ENCODE measurements at places on chromosomes 7 and 10.

- DNase-seq = no peak
These were observed 683 bp downstream of the CHAT start for GRCh38 chr10:49614242-49615198.

DNA sequence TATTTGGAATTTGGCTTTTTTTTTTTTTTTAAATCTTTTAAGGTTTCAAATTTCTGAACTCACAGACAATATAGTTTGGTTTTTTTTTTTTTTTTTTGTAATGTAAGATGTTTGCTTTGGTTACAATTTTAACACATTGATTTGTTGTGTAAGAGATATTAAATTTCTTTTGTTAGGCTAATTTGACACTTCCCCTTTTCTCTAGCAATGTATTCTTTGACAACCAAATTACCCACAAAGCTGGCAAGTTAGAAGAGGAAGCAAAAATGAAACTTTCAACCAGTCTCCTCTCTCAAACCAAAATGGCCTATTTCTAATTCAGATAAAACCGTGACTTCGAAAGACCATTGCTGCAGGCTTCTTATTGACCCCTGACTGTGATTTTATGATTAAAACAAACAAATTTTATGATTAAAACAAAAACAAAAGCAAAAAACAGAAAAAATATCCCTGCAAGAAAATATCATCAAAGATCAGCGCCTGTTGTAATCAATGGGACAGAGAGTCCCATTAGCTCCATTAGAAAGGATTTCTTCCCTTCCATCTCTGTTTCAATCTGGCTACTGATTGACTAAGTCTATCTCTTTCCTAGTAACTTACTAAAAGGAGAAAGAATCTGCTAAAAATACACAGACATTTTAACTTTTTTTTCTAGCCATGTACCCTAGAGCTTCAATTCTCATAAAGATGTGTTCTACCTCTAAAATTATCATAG lies 489.2 kb downstream of the MDFIC start:
- no peak for DNase-seq

GRCh38 chr10:80579849-80580637 lies 42.3 kb downstream of the SH2D4B start:
- DNase-seq = no peak

DNA sequence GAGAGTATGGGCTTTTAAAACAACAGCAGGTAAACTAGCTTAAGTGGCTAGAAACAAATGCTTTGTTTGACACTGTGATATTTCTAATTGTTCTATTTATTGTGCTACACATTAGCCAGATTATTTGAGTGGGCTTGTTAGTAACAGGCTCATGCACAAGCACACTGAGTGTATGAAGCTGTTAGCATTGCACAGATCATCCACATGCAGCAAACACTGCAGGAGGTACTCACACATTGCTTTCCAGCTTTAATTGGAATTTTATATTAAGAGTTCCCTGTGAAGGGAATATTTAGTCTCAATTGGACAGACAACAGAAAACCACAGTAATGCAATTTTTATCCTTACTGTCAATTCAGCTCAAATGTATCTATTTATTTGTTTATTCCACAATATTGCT lies 92.9 kb upstream of the ZNF804B start:
- no peak for DNase-seq

GRCh38 chr10:133405844-133406527 lies 12.0 kb downstream of the MTG1 start:
- DNase-seq = no peak

DNA sequence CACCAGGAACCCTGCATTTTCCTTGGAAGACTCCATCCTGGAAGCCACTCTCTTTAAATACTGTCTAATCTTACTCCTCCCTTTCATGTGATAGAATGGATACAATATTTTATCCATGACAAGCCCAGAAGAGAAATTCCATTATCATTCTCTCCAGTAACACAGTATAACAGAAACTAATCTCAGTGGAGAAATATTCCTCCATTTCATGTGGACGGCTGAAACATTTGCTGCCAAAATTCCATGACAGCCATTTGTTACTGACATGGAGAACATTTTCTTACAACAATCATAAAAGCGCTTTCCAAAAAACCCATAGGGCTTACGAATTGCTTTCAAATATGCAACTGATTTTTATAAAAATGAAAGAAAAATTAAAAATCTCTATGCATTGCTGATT lies 392.8 kb upstream of the KLF6 start:
- DNase-seq = no peak

GRCh38 chr7:2099048-2099957 lies 133.4 kb downstream of the MAD1L1 start:
- no peak for DNase-seq

DNA sequence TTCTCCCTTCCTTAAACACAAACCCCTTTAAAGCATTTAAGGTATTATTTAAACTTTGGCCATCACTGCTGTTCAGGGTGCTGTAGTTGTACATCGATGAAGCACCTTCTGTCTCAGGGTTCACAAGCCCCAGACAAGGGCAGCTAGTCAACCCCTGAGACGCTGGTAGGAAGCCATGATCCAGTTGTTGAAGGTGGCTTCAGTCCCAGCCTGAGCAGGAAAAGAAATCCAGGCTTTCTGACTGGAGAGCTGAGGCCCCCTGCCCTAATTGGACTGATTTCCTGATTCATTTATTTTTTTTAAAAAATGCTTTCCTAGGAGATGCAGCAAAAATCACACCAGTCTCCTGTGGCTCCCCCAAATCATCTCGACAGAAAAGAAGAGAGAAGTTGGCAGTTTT lies 15.8 kb downstream of the CPA1 start:
- no peak for DNase-seq

GRCh38 chr10:130141460-130141859 lies 5.3 kb downstream of the GLRX3 start:
- DNase-seq = no peak

GRCh38 chr7:76191783-76192240 lies 9.9 kb upstream of the SRRM3 start:
- DNase-seq = no peak

DNA sequence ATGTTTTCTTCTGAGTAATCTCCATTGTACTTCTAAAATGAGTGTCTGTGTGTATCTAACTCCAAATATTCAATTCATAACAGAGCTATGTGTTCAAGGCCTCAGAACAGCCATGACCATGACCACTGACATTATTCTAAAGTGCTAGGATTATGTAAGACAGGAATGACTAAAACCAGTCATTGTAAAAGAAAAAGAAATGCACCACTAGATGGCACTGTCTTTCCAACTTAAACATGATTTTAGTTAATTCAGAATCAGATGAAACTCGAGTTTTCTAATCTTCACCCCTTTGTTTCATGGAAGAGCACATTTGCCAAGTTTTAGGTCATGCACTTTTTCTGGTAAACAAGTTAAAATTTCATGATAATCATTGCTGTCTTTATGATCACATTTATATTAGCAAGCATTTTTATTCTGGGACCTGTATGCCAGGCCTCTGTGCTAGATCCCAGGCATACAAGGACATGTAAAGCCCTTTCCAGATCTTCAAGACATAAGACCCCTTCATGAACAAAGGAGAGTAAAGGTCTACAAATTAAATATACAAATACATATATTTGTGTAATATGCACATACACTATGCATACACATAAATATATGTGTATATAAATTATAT lies 26.1 kb upstream of the RSU1 start:
- DNase-seq = no peak

DNA sequence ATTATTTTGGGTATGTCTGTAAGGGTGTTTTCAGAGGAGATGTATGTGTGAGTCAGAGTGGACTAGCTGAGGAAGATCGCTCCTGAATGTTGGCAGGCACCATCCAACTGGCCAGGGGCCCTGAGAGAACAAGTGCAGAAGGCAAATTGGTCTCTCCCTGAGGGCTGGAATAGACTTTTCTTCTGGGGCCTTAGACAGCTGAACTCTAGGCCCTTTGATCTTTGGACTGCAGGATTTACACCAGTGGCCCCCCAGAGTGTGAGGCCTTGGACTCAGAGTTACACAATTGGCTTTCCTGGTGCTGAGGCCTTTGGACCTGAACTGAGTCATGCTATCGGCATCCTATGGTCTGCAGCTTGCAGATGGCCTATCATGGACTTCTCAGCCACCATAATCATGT lies 217.2 kb downstream of the REEP3 start:
- DNase-seq = no peak

- DNase-seq = no peak
These were observed 4.3 kb downstream of the ADCY1 start for GRCh38 chr7:45578467-45578866.

GRCh38 chr7:2787251-2787951 lies 56.7 kb downstream of the GNA12 start:
- no peak for DNase-seq

DNA sequence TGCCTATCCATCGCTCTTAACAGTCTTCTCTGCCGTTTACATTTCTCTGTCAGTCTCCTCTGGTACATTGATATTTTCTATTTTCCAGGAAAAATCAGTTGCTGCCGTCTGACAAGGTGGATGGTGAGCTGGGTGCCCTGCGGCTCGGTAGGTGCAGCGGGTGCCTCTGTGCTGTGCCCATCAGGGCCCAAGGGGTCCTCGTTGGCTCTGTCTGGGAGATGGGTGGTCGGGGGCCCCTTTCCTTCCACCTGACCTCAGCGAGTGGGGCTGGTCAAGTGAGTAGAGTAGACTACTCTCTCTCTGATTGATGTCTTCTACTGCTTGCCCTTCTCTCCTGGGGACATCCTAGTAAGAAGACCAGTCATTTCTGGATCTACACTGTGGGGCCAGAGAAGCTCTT lies 57.4 kb downstream of the MINDY4 start:
- no peak for DNase-seq

DNA sequence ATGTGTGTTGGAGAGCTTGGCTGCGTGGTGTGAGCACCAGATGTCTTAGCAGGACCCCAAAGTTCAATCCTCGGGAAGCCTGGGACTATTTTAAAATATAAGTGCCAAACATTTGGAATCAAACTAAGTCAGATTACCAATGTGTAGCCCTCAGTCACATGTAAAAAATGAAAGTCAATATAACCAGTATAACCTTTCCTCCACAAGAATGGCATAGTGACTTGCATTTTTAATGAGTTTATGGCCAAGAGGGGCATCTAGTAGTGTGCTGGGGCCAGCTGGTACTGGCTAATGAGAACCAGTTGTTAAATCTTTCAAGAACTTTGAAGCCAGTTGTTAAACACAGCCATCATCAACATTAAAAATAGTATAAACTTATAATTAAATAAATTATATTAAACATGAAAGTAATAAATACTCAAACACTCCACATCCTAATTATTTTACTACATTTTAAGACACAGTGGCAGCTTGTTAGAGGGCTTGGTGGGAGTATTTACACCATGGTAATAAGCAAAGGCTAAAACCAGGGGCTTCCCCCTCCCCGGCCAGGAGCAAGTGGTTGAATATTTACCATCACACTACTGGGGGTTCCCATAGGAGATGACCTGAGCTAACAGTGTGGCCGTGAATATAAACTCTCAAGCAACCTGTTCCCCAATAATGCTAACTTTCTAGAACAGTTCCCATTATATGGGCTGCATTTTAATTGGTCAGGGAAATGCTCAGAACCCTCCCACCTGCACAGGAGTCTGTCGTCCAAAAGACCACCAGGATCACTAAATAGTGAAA lies 7.9 kb upstream of the FAM170B start:
- DNase-seq = no peak

- peak; percentile 10 for DNase-seq
These were observed 33.9 kb downstream of the KAZALD1 start for GRCh38 chr10:101095550-101096213.

- no peak for DNase-seq
These were observed 6.1 kb upstream of the STK32C start for GRCh38 chr10:132313865-132314264.

GRCh38 chr7:116734710-116735109 lies 62.7 kb downstream of the MET start:
- no peak for DNase-seq

DNA sequence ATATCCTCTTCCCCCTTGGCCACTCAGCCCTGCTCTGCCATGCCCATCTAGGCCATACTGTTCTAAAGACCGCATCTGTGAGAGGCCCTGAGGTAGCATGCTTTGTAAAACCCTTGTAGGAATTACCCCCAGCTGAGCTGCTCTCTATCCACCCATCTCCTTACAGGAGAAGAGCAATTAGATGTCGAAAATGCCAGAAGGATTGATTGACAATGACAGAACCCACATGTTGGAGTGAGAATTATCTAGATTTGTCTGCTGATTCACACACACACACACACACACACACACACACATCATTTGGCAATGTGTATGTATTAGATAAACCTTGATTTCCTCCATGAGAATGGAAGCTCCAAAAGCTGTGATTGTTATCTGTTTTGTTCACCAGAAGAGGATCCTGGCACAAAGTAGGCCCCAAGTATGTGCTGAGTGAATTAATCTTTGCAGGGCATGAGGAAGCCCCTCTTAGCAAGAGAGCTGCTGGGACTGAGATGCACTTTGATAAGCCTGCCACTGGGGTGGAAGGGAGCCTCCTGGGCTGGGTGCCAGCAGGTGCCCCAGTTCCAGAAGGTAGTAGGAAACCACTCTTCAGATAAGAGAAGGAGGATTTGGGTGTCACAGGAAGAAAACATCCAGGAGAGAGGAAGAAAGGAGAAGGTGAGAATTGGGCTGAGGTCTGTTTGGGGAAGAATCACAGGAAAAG lies 187.5 kb upstream of the ADO start:
- DNase-seq = no peak

GRCh38 chr7:140402178-140402835 lies 1.6 kb upstream of the RAB19 start:
- DNase-seq = no peak

GRCh38 chr7:95253986-95254385 lies 70.3 kb downstream of the PON1 start:
- DNase-seq = no peak

- DNase-seq = no peak
These were observed 277.8 kb downstream of the FRMD4A start for GRCh38 chr10:14052931-14053330.

GRCh38 chr10:17788646-17789045 lies 20.5 kb upstream of the MRC1 start:
- no peak for DNase-seq

GRCh38 chr7:23016345-23017253 lies 2.7 kb upstream of the HYCC1 start:
- no peak for DNase-seq

DNA sequence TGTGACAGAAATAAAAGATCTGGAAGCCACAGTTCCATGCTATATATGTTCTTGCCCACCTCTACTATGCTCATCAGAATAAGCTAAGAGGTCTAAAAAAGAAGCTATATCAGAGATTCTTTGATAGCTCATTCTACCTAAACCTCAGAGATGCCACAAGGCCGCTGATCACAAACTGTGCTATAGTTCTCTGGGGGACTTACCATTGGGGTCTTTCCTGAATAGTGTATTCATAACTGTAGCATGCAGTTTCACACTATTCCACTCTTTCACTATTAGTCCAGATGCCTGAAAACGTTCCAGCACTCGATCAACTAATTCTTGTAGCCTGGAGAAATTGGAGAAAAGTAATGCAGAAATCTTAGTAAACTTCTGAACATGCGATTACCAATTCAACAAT lies 44.5 kb upstream of the SPOCK2 start:
- no peak for DNase-seq
